Stimulated activated CD4-positive, alpha-beta T cell treated with anti-CD3 and anti-CD28 coated beads, Interleukin-4, amount 100 ng/mL, for 24 hours (primary cell): ENCODE measurements at places on chromosomes 7 and 10.
A peak's percentile ranks its signal among the peaks of the same experiment; 100 is the strongest.

DNA sequence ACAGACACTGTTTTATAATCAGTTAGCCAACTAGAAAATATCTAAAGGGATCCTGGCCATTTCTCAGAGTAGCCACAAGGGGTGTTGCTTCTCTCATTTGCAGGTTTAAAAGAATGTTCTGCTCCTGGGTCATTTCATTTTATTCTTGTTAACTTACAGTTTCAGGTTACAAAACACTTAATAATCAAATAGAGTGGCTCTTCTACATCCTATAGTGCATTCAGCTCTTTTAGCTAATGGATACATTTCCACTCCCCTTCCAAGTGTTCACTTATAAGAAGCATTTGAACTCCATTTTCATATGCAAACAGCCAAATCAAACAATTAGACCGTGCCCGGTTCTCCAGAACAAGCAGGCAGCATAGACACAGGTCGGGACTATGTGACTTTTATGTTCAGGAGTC, 117.5 kb downstream of the TRIL start:
- DNase-seq, result no peak

DNA sequence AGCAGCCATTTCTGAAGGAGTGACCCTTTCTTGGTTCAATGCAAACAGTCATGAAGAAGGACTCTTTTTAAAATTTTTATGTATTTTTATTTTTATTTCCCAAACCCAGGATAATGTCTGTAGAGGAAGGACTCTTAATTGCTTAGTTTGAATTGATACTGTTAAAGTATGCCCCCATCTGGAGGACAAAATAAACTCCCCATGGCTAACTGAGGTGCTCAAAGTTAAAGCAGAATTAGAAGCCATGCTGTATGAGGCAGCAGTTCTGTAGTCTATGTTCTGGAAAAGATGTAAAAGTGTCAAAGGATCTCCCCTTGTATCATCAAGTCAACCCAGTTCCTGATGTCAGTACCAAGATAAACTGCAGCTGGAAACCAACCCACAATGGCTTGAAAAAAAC, 617.9 kb upstream of the GRM3 start:
- DNase-seq, result no peak

- DNase-seq, result no peak
These were observed 686 bp upstream of the MIOS start for GRCh38 chr7:7565746-7566650.

GRCh38 chr10:17175551-17175950, 25.9 kb downstream of the TRDMT1 start:
- DNase-seq, result no peak

- DNase-seq, result no peak
These were observed 146.7 kb upstream of the TMEM196 start for GRCh38 chr7:19920166-19920565.

DNA sequence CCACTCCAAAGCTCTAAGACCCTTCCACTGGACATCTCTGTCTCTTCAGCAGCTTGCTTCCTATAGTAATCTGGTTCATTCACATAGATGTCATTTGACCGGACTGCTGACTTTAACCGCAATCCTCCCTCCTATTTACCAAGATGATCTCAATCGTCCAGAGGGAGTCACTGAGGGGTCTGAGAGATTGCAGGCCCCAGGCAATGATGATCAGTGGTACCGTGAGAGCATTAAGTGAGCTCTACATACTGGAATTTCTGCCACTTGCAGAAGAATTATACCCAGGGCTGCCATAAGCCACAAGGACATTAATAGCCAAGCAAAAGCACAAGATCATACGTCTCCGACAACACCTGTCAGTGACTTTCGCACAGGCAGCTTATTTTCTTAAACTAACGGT, 245.9 kb downstream of the SFMBT2 start:
- no peak for DNase-seq

DNA sequence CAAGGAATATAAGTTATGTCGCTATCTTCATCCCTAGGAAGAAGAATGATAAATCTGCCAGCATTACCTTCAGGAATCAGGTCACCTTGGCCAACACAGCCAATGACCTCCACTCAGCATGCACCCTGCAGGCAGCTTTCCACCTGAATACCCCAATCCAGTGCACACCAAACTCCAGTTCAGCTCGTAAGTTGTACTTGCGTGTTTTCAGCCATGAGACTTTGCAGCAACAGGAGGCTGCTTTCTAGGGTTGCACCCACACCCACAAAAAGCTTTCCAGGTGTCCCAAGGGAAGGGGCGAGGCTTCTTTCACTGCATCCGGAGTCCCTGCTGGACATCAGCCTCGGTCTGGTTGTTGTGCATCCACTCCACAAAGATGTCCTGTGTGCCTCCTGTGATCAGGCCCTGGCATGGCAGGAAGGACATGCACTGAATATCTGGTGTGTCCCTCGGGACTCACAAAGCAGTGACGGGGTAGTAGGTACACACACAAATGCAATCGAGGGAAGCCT, 282.9 kb downstream of the GRID1 start:
- DNase-seq, result no peak

- peak; percentile 81 for DNase-seq
These were observed 16.5 kb downstream of the AP5Z1 start for GRCh38 chr7:4791738-4792536.

DNA sequence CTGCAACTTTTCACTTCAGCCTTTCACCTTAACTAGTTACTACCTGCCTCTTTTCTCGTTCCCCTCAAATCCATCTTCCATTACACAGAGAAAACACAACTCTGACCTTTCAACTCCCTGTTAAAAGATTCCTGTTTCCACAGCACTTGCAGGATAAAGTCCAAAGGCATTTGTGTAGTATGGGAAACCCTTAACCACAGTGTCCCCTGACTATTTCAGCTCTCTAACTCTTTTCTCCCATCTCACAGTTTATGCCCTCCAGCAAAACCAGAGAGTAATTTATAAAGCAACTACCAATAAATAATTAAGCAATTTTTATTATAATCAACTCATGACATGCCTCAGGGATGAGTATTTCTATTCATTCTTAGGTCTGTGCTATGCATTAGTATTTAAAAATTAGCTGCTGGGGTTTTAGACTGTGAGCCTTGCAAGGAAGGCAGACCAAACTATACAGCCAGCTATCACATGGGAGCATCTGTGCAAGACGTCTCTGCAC, 51.0 kb downstream of the COL1A2 start:
- DNase-seq, result no peak

DNA sequence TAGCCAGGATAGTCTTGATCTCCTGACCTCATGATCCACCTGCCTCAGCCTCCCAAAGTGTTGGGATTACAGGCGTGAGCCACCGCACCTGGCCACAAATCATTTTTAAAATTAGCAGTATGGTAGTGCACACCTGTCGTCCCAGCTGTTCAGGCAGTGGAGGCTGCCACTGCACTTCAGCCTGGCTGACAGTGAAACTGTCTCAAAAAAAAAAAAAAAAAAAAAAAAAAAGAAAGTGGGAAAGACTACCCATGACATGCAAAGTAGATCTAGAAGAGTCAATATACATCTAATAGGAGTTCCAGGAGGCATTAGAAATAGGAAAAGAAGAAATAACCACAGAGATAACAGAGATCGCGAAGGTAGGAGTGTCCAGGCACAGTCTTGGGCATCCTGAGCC, 3.2 kb downstream of the CSGALNACT2 start:
- no peak for DNase-seq

- DNase-seq, result no peak
These were observed 22.4 kb downstream of the ADCYAP1R1 start for GRCh38 chr7:31074403-31075085.

DNA sequence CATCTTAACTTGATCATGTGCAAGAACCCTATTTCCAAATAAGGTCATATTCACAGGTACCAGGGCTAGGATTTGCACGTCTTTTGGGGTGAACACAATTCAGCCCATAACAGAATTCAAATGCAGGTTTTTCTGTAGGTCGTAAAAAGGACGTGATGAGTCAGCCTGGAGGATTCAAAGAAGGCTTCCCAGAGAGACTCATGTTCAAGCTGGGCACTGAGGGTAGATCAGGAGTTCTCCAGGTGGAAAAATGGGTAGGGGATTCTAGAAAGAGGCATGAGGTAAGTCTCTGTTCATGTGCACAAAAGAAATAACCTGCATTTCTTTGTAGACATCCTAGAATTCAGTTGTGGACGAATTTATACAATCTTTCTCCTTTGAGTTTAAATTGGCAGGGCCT, 160.4 kb downstream of the RPS24 start:
- DNase-seq, result no peak

DNA sequence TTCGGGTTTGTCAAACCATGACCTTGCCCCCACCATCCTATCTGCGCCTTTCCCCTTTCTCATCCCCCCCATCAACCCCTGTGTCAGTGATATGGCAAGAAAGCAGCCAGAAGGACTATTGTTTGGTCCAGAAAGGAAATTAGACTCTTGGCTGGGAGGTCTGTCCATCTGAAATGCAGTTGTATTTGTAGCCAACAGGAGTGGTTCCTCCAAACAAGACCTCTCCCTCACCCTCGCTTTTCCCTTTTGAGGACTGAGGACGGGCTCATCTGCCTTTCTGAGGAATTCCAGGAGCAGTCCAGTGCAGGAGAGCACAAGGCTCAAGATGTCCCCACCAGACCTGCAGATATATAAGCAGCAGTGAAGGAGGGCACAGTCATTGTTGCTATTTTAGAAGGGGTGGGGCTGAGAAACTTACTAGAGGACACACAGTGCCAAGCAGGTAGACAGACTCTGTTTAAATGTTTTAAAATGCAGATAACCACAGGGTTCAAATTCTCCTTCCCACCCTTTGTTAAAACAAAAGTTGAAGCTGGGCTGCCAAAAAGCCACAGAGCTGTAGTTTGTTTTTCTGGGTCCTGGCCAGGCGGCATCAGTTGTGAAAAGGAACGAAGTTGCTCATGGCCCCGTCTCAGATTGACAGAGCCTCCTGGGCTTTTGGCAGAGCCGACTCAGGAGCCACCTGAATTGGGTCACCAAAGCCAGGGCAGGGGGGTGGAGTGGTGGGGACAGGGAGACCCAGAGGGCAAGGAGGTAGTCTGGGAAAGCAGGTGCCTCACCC, 37.3 kb downstream of the CYP17A1 start:
- DNase-seq, result no peak

GRCh38 chr7:156544919-156545715, 95.5 kb upstream of the RNF32 start:
- DNase-seq, result no peak

DNA sequence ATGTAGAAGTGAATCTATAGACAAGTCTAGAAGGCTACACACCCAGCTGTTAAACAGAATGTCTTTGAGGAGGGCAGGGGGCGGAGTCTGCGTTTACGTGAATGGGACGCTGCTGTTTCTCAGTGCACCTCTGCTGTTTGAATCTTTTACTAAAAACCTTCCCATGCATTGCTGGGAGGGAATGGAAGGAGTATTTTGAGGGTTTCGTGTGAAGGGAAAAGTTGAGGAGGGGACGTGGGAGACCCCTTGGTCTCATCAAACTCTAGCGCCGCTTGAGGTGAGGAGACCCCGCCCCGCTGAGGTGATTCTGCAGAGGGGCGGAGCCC, 492 bp upstream of the VCL start:
- no peak for DNase-seq

- no peak for DNase-seq
These were observed 82.8 kb upstream of the FGFR2 start for GRCh38 chr10:121680879-121681655.

GRCh38 chr10:63622097-63622496, 100.9 kb downstream of the REEP3 start:
- no peak for DNase-seq

DNA sequence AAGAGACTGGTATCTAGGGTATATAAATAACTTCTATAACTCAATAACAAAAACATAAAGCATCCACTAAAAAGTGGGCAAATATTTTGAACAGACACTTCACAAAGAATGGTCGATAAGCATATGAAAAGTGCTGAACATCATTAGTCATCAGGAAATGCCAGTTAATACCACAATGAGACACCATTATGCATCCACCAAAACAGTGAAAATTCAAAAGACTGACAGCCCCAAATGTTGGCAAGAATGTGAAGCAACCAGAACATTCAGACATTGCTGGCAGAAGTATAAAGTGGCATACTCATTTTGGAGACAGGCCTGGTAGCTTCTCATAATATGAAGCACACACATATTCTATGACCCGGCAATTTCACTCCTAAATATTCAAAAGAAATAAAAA, 26.5 kb upstream of the GSAP start:
- DNase-seq, result no peak

- DNase-seq, result no peak
These were observed 59.2 kb downstream of the OGDH start for GRCh38 chr7:44665531-44666213.

DNA sequence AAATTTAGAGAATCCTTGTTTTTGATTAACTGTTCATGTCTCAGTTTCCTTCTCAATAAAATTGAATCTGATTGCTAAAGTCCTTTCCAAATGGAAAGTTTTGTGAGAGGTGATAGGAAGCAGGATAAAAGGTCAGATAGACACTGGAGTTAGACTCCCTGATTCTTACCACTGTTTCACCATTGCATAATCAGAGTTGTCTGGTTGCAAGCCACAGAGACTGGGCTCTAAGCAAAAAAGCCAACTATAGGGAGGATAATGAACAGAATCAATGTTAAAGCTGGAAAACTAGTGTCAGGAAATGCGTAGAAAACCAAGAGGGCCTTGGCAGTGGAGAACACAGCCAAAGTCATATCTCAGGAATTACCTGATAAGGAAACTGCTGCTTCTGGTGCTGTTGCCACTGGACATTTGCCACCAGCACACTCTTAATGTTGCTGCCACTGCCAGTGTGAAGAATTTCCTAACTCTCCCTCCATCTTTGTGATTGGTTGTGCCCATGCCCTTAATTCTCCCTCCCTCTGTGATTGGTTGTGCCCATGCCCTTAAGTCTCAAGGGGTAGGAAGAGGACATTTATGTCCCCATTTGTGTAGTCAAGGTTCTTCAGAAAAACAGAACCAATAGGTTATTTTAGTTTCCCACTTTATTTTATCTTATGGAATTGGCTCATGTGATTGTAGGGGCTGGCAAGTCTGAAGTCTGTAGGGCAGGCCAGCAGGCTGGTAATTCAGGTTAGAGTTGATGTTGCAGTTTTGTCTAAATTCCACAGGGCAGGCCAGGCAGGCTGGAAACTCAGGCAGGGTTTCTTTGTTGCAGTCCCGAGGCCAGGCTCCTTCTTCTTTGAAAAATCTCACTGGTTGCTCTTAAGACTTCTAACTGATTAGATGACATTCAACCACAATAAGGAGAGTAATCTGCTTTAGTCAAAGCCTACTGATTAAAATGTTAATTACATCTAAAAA, 639.0 kb downstream of the REEP3 start:
- no peak for DNase-seq

DNA sequence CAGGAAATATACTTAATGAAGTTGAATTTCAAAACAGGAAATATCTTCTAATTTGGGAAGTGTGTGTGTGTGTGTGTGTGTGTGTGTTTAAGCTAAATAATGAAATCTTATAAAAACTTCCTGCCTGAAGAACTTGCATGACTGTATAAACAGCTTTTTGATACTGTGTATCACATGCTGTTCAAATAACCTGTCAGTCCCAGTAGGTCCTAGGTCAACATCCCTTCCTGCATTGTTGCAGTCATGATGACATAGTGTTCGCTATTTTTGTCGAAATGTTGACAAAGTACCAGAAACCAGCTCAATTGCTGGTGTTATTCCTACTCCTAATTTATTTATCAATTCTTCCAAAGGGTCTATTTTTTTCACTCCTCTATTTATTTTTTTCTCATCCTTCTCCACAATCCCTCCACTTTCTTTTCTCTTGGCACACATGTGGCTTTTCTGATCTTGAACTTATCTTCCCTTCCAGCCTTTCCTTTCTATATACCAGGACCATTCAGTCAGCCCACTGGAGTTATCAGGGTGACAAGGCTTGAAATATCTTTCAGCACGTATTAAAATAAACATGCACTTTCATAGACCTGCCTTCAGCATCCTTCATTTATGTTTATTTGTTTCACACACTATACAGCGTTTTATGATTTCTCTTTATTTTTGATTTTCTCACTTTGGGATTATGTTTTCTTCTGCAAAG, 115.8 kb downstream of the PLXDC2 start:
- DNase-seq, result no peak

- DNase-seq, result no peak
These were observed 50.9 kb upstream of the LOXL4 start for GRCh38 chr10:98318861-98319260.
